Osteocyte (in vitro differentiated cells): ENCODE measurements at places on chromosomes 12 and 14. TPM values are rescaled to one million over a fixed set of nuclear protein-coding genes. Genes with fewer than 3 reads are reported as not detected.
A peak's percentile ranks its signal among the peaks of the same experiment; 100 is the strongest.

The NOXRED1 gene
- total RNA-seq = 0.35 and 0.84 TPM in 2 replicates

The C12orf50 gene
- 0.08 TPM in 1 of 2 replicates, not detected in the other for total RNA-seq

The DHRS4 gene
- total RNA-seq = 19.1 and 19.6 TPM in 2 replicates

The TPPP2 gene
- total RNA-seq = not detected in 2 replicates

DNA sequence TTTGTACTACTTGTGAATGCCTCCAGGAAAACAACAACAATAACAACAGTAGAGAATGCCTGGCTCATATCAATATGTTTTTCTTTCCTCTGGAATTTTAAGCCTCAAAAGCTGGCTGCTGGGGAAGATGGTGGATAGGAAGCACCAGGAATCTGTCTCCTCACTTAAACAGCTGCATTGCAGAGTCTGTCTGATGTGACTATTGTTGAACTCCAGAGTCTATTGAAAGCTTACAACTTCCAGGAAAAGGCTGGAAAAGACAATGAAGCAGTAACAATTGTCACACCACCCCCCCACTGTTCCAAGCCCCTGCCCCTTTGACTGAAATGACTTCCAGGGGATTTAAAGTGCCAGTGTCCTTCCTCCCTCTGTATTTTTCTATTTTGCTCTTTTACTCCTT lies 309.7 kb downstream of the BMP4 start:
- H3K36me3 ChIP-seq = no peaks in the 10 kb centered on the region
- H3K27me3 ChIP-seq = peaks cover 13% of the 10 kb centered on the region
- no peak for DNase-seq
- no peaks in the 10 kb centered on the region for H3K4me1 ChIP-seq
- no peak overlapping the region for H3K4me3 ChIP-seq

DNA sequence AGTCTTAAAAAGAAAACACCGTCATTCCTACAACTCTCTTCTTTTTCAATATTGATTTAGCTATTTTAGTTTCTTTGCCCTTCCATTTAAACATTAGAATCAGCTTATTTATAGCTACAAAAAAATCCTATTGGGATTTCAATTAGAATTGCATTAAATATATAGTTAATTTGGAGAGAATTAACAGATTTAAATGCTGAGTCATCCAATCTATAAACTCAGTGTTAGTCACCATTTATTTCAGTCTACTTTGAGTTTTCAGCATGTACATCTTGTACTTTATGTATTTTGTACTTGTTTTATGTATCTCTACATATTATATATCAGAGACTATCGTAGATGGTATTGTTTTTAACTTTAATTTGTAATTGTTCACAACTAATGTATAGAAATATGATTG lies 460.0 kb downstream of the KCNH5 start:
- H3K27me3 ChIP-seq = peaks cover under 1% of the 10 kb centered on the region
- H3K4me3 ChIP-seq = no peak overlapping the region
- DNase-seq = no peak
- H3K4me1 ChIP-seq = no peaks in the 10 kb centered on the region
- H3K27ac ChIP-seq = no peak overlapping the region

- H3K36me3 ChIP-seq = peaks cover 1% of the 10 kb centered on the region
- H3K4me1 ChIP-seq = peaks cover 12% of the 10 kb centered on the region
- no peak for DNase-seq
- H3K27me3 ChIP-seq = no peaks in the 10 kb centered on the region
- no peak overlapping the region for H3K4me3 ChIP-seq
- H3K27ac ChIP-seq = no peak overlapping the region
These were observed 2.5 kb upstream of the SNX6 start for GRCh38 chr14:34632411-34632978.

DNA sequence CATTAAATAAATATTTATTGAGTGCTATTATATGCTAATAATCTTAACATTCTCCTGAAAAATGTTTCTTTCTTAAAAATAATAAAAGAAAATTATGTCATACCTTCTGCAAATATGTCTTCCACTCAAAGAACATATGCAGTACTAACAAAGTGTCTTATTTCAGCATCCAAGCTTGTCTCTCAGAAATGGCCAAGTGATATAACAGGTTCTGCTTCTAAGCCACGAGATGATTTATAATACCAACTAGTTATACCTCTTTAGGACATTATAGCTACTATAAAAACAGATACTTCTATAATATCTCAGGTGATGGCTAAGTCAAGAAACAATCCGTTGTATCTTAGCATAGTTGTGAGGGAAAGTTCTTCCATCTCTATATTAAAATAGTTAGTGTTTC lies 128.1 kb upstream of the ARID2 start:
- peaks cover 2% of the 10 kb centered on the region for H3K4me1 ChIP-seq
- H3K27ac ChIP-seq = no peak overlapping the region
- no peak overlapping the region for H3K4me3 ChIP-seq
- H3K36me3 ChIP-seq = peaks cover 7% of the 10 kb centered on the region
- no peak for DNase-seq

- H3K4me3 ChIP-seq = no peak overlapping the region
- no peaks in the 10 kb centered on the region for H3K4me1 ChIP-seq
- H3K27ac ChIP-seq = no peak overlapping the region
- no peak for DNase-seq
- peaks cover 21% of the 10 kb centered on the region for H3K27me3 ChIP-seq
These were observed 92.0 kb downstream of the EMP1 start for GRCh38 chr12:13288501-13288900.

DNA sequence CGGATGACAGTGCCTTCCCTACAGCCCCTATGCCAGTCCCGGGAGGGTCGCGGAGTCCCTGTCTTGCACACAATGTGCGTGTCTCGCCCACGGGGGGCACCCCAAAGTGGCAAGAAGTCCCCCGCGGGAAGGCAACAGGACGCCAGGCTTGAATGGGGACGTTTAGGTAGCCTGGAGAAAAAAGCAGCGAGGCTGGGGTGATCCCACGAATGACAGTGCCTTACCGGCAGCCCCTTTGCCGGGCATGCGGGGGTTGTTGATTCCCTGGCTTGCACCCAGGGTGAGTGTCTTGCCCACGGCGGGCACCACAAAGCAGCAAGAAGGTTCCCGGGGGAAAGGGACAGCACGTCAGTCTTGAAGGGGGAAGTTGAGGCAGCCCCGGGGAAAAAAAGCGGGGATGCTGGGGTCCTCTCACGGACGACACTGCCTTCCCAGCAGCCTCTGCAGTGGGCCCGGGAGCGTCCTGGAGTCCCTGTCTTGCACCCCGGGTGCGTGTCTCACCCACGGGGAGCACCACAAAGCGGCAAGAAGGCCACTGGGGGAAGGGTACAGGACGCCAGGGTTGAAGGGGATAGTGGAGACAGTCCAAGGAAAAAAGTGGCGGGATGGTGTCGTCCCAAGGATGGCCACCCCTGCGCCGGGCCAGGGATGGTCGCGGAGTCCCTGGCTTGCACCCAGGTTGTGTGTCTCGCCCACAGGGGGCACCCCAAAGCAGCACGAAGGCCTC lies 156.8 kb upstream of the ALG10B start:
- H3K27ac ChIP-seq = no peak overlapping the region
- no peaks in the 10 kb centered on the region for H3K4me1 ChIP-seq
- DNase-seq = peak; percentile 82
- no peak overlapping the region for H3K4me3 ChIP-seq
- H3K27me3 ChIP-seq = no peaks in the 10 kb centered on the region

GRCh38 chr12:48956279-48957140 lies 777 bp downstream of the ARF3 start:
- H3K4me3 ChIP-seq = peak overlapping the region; percentile 99
- peaks cover 23% of the 10 kb centered on the region for H3K4me1 ChIP-seq
- peaks cover 11% of the 10 kb centered on the region for H3K27me3 ChIP-seq
- peaks cover 2% of the 10 kb centered on the region for H3K36me3 ChIP-seq

- H3K4me1 ChIP-seq = peaks cover 18% of the 10 kb centered on the region
- H3K27me3 ChIP-seq = peaks cover 49% of the 10 kb centered on the region
- H3K4me3 ChIP-seq = peak overlapping the region; percentile 57
- no peak overlapping the region for H3K27ac ChIP-seq
- H3K36me3 ChIP-seq = no peaks in the 10 kb centered on the region
These were observed 1.6 kb downstream of the MSI1 start for GRCh38 chr12:120367233-120367923.

GRCh38 chr14:31243860-31244259 lies 36.3 kb upstream of the HECTD1 start:
- no peak overlapping the region for H3K4me3 ChIP-seq
- no peaks in the 10 kb centered on the region for H3K27me3 ChIP-seq
- DNase-seq = no peak
- no peak overlapping the region for H3K27ac ChIP-seq
- no peaks in the 10 kb centered on the region for H3K36me3 ChIP-seq
- H3K4me1 ChIP-seq = peaks cover 8% of the 10 kb centered on the region
